Stimulated activated CD4-positive, alpha-beta T cell treated with anti-CD3 and anti-CD28 coated beads, Interleukin-2, amount 100 ng/mL, for 48 hours (primary cell): ENCODE measurements at places on chromosomes 12 and 14.

DNA sequence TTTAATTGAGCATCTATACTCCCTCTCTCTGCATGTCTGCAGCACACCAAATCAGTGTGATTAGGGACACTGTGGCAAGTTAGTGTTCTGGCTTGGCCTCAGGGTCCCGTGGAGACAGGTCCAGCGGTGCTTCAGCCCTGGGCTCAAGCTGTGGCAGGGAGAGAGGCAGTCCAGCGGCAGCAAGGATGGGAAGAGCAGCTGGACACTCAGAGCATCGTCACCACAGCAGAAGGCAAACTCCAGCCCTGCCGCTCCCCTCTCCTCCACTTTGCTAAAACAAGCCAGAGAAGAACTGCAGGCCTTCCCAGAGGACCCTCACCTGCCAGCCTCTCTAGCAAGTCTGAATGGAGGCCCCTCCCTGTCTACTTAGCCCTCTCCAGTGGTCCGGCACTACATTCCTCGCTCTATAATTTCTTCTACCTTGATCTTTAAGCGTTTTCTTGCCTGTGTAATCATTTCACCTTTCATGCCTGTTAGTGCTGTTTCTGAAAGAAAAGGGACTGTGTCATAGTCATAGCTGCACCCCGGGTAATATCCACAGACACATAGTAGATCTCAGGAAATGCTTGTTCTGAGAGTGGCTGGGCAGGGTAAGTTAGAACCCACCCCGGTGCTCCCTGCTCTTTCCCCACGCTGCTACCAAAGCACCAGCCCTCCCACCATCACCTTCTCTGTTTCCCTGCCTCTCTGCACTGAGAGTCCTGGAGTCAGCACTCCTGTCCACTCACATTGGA, 22.1 kb downstream of the ZFP36L1 start:
- DNase-seq, result no peak

DNA sequence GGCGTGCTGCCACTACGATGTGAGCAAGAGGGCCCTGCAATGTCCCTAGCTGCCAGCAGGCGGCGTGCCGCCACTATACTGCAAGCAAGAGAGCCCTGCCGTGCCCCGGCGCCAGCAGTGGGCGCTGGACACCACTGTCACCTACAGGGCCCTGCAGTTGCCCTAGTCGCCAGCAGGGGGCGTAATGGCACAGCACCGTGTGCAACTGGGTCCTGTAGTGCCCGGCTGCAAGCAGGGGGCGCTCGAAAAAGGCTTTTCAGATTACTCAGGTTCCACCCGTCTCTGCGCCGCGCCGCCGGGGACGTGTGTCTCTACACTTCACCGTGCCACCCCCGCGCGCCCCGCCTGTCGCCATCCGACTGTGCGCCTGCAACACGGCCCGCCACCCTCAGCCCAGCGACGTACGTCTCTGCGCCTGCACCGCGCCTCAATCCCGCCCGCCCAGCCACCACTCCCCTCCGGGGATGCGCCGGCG, 1356.9 kb downstream of the TMEM121 start:
- DNase-seq, result no peak

- no peak for DNase-seq
These were observed 214.2 kb downstream of the PPM1H start for GRCh38 chr12:62720661-62721330.

DNA sequence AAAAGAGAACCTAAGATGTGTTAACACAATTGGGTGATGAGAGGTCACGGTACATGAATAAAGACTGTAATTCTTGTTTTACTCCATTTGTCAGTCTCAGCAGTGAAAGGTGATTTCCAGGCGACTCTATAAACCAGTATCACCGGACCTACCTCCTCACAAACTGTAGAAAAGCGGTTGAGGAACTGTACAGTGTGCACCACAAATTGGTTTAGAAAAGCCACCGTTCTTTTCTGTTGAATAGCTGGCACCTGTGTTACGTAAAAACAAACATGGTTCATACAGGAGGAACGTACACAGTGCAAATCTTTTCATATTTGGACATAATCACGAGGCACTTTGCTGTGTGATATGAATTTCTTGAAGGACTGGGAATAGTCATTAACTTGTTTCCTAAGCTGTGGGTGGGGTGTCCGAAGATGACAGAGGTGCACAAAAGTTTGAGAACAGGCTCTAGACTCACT, 663 bp downstream of the WASHC3 start:
- DNase-seq, result no peak

DNA sequence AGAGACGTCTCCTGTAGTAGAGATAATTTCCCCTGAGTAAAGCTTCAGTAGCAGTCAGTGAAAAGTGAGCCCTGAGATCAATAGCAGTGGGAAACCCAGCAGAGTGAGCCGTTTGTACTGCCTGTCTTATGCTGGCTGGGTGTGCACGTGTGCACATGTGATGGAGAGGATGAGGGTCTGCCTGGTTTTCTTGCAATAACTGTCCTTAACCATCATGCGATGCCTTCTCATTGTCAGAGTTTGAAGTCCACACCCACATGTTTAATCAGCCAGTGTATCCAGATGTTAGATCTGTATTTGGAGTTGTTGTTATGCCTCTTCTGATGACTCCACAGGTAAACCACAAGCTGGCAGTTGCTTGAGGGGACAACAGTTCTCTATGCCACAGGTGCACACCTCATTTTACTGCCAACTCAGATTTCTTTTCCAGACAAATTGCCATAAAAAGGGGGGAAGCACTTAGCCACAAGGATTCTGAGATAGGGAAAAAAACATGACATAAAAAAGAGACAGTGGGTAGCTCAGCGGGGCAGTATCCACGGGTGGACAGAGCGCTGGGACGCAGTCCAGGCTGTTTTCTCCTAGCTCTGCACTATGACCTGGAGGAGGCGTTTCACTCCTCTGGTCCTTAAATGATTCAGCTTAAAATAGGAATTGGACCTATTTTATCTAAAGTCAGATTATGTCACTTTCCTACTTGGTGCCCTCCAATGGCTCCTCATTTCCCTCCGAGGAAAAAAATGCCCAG, 192.3 kb downstream of the ANO6 start:
- DNase-seq, result no peak

GRCh38 chr12:68608191-68608590, 2.5 kb upstream of the RAP1B start:
- DNase-seq, result no peak

DNA sequence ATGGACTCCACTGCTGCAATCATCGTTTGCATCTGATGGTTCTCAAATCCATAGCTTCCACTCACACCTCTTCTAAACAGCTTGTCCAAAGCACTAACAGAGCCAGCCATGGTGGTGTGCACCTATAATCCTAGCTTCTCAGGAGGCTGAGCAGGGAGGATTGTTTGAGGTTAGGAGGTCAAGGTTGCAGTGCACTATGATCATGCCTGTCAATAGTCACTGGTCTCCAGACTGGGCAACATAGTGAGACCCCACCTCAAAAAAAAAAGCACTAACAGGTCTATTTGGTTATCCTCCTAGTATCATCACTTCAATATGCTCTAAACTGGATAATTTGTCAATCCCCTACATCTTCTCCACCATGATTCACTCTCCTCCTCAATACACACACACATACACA, 63.2 kb downstream of the TTC9 start:
- no peak for DNase-seq

- no peak for DNase-seq
These were observed 3.0 kb upstream of the FNTB start for GRCh38 chr14:64983439-64984310.

GRCh38 chr14:85093631-85094330, 436.2 kb upstream of the FLRT2 start:
- no peak for DNase-seq

- no peak for DNase-seq
These were observed 193.5 kb downstream of the DIO2 start for GRCh38 chr14:80017795-80018194.

GRCh38 chr14:90354551-90355298, 23.0 kb upstream of the NRDE2 start:
- DNase-seq, result no peak

GRCh38 chr12:117023998-117024960, 74.9 kb downstream of the TESC start:
- DNase-seq, result no peak

DNA sequence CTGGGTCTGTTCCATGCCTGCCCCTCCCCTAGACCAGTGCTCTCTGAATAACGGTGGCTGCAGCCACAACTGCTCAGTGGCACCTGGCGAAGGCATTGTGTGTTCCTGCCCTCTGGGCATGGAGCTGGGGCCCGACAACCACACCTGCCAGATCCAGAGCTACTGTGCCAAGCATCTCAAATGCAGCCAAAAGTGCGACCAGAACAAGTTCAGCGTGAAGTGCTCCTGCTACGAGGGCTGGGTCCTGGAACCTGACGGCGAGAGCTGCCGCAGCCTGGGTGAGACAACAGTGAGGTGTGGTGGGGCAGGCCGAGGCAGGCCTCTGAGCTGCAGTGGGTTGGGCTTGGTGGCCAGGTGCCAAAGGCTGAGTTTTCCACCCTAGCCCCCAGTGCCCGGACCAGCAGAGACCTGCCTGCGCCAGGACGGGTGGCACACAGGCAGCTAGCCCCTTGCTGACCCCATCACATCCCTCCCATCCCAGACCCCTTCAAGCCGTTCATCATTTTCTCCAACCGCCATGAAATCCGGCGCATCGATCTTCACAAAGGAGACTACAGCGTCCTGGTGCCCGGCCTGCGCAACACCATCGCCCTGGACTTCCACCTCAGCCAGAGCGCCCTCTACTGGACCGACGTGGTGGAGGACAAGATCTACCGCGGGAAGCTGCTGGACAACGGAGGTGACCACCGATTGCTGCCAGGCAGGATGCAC, 28.2 kb upstream of the LRP1-AS start:
- peak; percentile 65 for DNase-seq

DNA sequence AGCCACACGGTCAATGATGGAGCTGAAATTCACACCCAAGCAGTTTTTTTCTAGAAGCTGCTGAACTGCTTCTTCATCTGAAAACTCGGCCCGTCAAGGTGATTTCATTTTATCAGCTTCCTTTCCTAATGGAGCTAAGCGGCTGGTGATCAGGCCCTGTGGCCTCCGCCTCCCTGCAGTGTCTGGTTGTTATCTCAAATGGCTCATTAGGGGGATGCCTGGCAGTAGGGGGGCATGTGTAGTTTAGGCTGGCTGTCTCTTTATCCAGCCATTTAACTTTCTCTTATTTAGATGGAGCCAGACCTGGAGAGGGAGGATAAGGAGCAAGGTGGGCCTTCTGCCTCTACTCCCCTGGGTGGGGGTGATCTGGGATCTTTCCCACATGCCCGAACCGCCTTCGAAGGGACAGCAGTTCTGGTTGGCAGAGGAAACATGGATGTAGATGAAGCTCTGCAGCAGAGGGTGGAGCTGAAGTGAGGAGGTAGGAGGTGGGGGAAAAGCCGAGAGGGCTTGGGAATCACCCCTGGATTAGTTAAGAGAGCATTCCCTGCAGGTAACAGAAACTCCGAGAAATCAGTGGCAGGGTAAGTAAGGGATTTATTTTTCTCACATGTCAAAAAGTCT, 64.4 kb downstream of the TGFB3 start:
- no peak for DNase-seq

DNA sequence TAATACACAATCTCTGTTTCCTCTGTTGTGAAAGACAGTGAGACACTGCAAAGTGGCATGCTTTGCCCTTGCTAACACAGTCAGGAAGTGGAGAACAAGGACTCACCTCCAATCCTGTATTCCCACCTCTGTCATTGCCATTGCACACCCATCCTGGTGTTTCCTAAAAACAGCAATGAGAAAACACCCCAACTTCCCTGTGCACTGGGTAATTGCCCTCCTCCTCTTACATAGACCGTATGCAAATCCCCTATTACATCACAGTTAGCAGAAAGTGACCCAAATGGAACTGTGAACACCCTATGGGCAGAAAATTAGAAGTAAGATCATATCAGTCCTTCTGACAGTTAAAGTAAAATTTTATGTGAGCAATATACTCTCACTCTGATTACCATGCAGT, 355.5 kb downstream of the BCL11B start:
- DNase-seq, result no peak

- DNase-seq, result no peak
These were observed 79.7 kb upstream of the PTPRR start for GRCh38 chr12:71000255-71000654.

DNA sequence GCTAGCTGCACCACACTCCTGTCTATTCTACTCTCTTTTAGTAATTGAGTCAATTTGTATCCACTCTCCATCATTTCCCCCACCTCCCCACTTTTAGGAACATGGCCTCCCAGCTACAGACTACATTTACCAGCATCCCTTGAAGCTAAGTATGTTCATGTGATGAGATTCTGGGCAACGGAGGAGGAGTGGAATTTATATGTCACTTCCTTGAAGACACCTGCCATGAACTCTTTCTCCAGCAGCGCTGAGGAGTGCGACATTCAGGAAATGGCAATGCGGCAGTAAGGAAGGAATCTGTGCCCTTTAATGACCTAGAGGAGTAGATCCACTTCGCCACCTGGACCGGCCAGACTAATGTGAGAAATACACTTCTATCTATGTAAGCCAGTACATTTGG, 243.7 kb upstream of the DIO2 start:
- DNase-seq, result no peak

DNA sequence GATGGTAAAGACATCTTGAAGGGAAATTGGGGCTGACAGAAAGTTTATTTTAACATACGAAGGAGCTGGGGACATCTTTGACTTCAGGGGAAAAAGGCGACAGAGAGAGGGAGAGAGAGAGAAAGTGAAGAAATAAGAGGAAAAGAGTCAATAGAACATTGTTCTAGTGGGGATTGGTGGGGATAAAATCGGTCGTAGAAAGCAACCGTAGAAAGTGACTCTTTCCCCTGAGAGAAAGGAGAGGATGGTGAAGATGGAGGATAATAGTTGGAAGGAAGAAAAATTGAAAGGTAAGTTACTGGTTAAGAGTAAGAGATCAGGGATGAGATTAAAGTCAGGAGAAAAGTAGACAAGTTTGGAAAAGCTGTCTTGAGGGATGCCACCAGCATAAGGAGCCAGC, 75.9 kb downstream of the LMNTD1 start:
- DNase-seq, result no peak

- no peak for DNase-seq
These were observed 1.2 kb upstream of the PTGER2 start for GRCh38 chr14:52312931-52313355.

- DNase-seq, result no peak
These were observed 12.5 kb upstream of the KRT80 start for GRCh38 chr12:52204095-52204930.

GRCh38 chr12:46373301-46374296, 1.0 kb upstream of the SLC38A2 start:
- no peak for DNase-seq

GRCh38 chr12:6084969-6085450, 39.5 kb downstream of the VWF start:
- no peak for DNase-seq

DNA sequence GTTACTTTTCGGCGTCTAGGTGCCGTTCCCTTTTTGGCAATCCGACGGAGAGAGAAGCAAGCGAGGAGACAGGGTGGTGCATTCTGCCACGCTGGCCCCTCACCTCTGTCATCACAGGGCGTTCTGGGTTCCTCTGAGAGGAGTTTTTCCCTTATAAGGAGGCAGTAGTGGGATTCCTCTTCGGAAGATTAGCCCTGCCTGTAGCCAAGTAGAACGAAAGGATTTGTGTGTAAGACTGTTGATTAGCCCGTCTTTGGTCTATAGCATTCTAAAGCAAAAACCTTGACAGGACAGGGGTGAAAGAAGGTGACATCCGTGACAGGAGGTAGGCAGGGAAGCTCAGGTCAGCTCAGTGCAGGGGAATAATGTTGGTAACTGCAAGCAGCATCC, 9.1 kb upstream of the NEMF start:
- peak; percentile 47 for DNase-seq
